Renal cortex interstitium (tissue), 15 donors: ENCODE measurements at places on chromosomes 12 and 14. TPM values are rescaled to one million over a fixed set of nuclear protein-coding genes. Genes with fewer than 3 reads are reported as not detected.

GRCh38 chr12:130715998-130716968 lies at the start of gene RIMBP2:
RIMBP2 (minus strand) TSS chr12:130716299; CDS start chr12:130479013, 237,286 bp downstream.
- DNase-seq = peak; percentile 64

- no peak for DNase-seq
These were observed 6.4 kb downstream of the LUM start for GRCh38 chr12:91104812-91105466.

- DNase-seq = no peak
These were observed 21.9 kb downstream of the ANKLE2 start for GRCh38 chr12:132739600-132740312.

DNA sequence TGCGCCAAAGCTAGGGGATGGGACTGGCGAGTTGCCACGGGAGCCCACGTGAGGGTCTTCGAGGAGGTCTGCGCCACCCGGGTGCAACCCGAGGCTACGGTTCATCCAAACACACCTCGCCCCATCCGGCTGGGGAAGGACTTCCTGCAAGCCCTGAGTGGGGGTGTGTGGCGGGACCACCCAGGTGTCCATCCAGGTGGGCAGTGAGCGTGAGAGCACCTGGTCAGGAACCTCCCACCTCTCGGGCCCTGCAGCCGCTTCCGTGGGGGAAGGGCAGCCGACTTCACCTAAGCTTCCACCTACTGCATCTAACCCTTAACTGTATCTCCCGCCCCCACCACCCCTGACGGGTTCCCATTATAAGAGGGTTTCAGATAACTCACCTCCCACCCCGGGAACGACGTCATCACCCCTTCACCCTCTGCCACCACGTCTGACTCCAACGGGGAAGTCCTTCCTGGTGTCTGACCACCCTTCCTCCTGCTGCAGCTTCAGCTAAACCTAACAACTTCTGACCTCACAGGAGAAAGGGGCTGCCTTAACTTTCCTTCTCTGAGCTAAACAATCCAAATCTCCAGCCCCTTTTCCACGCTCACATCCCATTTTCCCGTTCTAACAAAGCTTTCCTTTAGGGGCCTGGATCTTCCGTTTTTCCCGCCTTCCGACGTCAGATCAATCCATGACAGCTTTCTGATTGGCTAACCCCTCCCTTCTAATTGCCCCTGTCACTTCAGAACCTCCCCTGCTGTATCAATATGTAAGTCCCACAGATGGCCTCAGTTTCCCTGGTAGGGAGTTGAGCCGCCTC lies 27.4 kb upstream of the SMUG1 start:
- DNase-seq = no peak

- no peak for DNase-seq
These were observed 45.2 kb downstream of the GRIP1 start for GRCh38 chr12:66633676-66634075.

GRCh38 chr12:15712823-15713660 lies 76.1 kb downstream of the EPS8 start:
- DNase-seq = no peak

DNA sequence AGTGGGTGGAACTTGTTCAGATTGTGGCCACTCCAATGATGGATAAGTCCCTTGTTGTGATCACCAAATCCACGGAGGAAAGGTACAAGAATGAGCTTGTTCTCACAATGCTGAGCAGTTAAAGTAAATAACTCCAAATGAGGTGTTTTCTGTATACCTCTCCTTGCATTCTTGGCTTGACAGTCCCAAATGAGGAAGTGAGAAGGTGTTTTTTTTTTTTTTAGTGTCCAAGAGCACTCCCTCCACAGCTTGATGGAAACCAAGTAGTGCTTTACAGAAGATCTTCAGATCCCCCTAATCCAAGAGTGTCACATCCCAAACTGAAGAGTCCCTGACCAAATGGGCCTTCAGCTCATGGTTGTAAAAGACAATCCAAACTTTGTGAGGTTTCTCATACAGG lies 153.6 kb downstream of the ATP23 start:
- DNase-seq = no peak

DNA sequence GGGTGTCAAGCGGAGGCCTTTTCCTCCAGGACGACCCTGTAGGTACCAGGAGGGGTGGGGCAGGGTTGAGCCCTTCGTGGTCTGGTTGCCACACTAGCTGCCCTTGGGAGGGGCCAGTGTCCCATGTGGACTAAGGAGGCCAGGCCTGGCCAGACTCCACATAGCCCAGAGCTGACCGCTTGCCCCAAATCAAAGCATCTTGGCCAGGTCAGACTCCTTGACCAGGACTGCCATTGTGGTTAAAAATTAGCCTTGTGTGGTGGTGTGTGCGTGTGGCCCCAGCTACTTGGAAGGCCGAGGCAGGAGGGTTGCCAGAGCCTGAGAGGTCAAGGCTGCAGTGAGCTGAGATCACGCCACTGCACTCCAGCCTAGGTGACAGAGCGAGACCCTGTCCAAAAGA lies 24.8 kb downstream of the ALDH2 start:
- no peak for DNase-seq

- no peak for DNase-seq
These were observed 75.3 kb upstream of the TMPO start for GRCh38 chr12:98439981-98440581.

CCDC197 gene
- not detected for polyA plus RNA-seq

DNA sequence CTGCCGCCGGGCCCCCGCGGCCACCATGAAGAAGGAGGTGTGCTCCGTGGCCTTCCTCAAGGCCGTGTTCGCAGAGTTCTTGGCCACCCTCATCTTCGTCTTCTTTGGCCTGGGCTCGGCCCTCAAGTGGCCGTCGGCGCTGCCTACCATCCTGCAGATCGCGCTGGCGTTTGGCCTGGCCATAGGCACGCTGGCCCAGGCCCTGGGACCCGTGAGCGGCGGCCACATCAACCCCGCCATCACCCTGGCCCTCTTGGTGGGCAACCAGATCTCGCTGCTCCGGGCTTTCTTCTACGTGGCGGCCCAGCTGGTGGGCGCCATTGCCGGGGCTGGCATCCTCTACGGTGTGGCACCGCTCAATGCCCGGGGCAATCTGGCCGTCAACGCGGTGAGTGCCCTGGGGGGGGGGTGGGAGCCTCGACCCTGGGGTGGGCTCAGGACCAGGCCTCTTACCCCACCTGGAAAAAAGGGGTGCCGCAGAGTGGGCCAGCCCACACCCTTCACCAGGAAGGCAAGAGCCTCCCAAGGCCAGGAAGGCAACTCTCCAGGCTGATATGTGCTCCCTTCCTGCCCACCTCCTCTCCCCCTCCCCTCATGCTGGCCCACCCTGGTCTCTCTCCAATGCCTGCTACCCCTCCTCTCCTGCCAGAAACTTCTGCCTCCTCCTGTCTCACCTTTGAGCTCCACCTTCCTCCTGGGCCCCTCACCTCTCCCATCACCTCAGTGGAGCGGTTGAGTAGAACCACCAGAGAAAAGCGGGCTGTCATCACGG lies 507 bp downstream of the AQP5 start:
- no peak for DNase-seq

SYNE3 gene
- polyA plus RNA-seq = 2.1 TPM

GRCh38 chr12:89134213-89134770 lies 218.0 kb downstream of the DUSP6 start:
- DNase-seq = no peak

- DNase-seq = no peak
These were observed 506 bp upstream of the TBX5 start for GRCh38 chr12:114406316-114406983.

EPYC gene
- polyA plus RNA-seq = not detected

DNA sequence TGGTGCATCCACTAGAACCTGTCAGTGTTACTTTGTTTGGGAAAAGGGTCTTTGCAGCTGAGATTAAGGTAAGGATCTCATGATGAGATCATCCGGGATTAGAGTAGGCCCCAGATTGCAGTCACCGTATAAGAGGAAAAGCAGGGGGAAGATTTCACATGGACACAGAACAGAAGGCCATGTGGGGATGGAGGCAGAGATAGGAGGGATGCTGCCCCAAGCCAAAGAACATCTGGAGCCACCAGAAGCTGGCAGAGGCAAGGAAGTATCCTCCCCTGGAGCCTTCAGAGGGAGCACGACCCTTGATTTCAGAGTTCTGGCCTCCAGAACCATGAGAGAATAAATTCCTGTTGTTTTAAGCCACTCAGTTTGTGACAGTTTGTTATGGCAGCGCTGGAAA lies 39.6 kb downstream of the CMKLR1 start:
- DNase-seq = no peak

NPAS3 gene
- 8.7 TPM for polyA plus RNA-seq
